LoVo (cell line): ENCODE measurements at places on chromosomes 5 and 9.

GRCh38 chr5:157388111-157388710 is 71.8 kb upstream of the NIPAL4 start:
- DNase-seq, result no peak

- no peak for DNase-seq
These were observed 145.5 kb upstream of the LHFPL2 start for GRCh38 chr5:78793907-78794662.

DNA sequence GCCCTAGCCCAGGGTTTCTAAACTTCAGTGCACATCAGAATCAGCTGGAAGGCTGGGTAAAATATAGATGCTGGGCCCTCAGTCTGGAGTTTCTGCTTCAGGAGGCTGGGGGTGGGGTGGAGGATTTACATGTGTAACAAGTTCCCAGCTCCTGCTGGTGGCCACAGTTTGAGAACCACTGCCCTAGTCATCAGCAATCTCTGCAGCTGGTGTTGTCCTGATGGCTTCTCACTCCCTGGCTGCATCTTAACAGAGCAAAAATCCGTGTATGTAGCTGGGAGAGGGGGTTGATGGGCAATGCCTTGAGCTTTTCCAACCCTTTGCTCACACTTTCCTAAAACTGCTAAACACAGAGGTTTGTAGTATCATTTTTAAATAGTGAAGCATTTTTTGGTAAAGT is 186.0 kb upstream of the KLF9 start:
- no peak for DNase-seq

DNA sequence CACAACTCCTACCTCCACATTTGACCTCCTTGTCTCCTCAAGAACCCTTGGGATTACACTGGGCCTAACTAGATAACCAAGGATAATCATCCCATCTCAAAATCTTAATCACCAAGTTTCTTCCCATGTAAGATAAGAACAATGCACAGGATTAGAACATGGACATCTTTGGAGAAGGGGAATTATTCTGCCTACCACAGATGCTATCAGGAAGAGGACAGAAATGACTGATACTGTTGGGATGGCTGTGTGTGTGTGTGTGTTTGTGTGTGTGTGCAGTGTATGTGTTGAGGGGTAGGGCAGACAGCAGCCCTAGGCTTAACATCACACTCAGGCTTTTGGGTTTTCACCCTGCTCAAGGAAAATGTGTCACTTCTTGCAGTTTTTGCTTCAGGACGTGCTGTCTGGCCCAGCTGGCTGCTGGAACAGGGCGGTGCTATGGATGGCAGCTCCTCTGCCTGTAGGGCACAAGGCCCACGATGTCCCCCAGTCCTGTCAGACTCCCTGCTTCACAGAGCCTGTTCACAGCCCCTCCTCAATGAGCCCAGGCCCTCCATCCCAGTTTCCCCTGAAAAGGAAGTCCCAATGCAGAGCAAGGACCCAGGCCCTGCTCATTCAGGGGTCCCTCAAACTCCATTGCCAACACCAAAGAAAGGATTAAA is 7.7 kb downstream of the CA9 start:
- DNase-seq, result no peak

- no peak for DNase-seq
These were observed 24.8 kb upstream of the CSF1R start for GRCh38 chr5:150111122-150111521.

DNA sequence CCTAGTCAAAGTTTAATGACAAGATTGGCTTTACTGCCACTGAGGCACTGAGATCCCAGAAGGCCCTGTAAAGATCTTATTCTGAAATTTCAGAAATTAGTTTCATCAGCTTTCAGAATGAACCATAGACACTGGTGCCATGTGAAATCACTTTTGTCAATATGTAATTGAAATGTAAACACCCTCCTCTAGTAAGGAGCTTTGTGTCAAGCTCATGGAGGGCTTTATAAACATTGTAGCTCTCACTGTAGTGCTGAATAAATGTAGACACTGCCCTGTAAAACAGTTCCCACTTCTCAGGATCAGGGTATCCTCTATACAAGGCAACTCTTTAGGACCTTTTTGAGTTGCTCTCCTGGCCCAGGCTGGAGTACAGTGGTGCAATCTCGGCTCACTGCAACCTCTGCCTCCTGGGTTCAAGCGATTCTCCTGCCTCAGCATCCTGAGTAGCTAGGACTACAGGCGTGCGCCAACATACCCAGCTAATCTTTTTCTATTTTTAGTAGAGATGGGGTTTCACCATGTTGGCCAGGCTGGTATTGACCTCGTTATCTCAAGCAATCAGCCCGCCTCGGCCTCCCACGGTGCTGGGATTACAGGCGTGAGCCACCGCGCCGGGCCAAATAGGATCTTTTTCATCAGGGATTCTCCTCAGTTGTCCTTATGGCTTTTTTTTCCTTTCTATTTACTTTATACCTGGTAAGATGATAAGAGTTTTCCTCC is 1823.9 kb upstream of the CDH9 start:
- no peak for DNase-seq
